ENCODE measurements at places on chromosomes 11 and 22. TPM values are rescaled to one million over a fixed set of nuclear protein-coding genes. Genes with fewer than 3 reads are reported as not detected.

BSCL2 gene
- 97.2 TPM for total RNA-seq

GGT5 gene
- 0.09 TPM for total RNA-seq

GRCh38 chr11:96869207-96869606, 479.4 kb downstream of the JRKL start:
- H3K27me3 ChIP-seq: no peaks in the 10 kb centered on the region
- H3K36me3 ChIP-seq: no peaks in the 10 kb centered on the region
- H3K4me1 ChIP-seq: no peaks in the 10 kb centered on the region

DNA sequence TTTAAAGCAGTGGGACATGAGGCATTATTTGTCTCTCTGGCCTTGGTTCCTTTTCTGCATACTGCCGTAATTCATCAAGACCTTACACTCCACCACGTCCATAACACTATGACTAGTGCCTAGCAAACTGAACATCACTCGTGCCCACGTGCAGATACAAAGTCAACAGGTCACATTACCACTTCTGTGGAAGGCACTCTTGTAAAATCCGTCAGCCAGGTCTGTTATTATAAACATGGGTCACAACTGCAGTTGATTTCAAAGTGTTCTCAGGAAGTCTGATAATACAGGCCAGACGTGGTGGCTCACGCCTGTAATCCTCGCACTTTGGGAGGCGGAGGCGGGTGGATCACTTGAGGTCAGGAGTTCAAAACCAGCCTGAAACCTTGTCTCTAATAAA, 14.1 kb downstream of the VSIG10L2 start:
- peaks cover 36% of the 10 kb centered on the region for H3K36me3 ChIP-seq
- H3K4me1 ChIP-seq: peaks cover 13% of the 10 kb centered on the region
- DNase-seq: no peak
- no peak overlapping the region for H3K27ac ChIP-seq

DNA sequence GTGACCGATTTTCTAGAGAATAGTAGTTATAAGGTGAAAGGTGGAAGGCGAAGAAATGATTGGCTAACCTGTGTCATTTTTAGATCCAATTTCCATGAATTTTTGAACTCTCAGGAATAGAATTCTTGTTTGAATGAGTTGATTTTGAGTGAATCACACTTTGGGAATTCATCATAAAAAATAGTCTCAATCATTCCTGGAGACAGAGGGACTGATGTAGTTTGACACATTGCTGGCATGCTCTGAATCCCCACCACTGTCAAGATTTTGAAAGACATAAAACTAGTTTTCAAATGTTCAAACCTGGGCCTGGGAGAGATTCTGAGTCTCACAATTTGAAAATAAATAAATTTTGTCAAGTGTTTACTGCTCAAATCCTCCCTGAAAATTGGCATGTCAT, 861.4 kb upstream of the RAG2 start:
- peaks cover 5% of the 10 kb centered on the region for H3K27me3 ChIP-seq
- no peak overlapping the region for H3K4me3 ChIP-seq
- H3K36me3 ChIP-seq: peaks cover 50% of the 10 kb centered on the region
- no peaks in the 10 kb centered on the region for H3K4me1 ChIP-seq
- no peak overlapping the region for H3K27ac ChIP-seq

GRCh38 chr11:108865406-108865805, 200.5 kb downstream of the DDX10 start:
- H3K27ac ChIP-seq: no peak overlapping the region
- no peaks in the 10 kb centered on the region for H3K36me3 ChIP-seq
- peaks cover 27% of the 10 kb centered on the region for H3K4me1 ChIP-seq
- H3K4me3 ChIP-seq: no peak overlapping the region
- no peaks in the 10 kb centered on the region for H3K27me3 ChIP-seq

CDKN1C gene
- total RNA-seq: 35.0 TPM

DNA sequence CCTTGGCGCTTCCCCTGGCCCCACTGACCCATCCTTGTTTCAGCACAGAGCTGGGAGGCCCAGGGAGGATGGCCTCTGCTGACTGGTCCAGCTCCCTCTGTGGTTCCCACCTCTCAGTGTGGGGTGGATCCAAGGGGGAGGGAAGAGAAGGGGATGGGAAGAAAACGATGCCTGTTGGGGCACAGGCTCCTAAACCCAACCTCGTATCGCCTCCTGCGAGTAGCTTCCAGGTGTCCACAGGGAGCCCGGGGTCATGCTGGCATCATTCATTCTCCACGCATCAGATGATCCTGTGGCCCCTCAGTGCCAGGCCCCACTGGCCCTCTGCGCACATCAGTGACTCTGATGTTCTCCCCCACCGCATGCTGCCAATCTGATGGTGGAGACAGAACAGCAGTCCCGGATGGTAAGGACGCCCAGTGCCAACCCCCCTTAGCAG, 5.1 kb downstream of the MYEOV start:
- H3K4me1 ChIP-seq: peaks cover 9% of the 10 kb centered on the region
- H3K27ac ChIP-seq: no peak overlapping the region
- no peaks in the 10 kb centered on the region for H3K27me3 ChIP-seq
- no peak for DNase-seq
- H3K4me3 ChIP-seq: no peak overlapping the region

GRCh38 chr11:119047205-119047604, 9.8 kb downstream of the HYOU1 start:
- no peak overlapping the region for H3K27ac ChIP-seq
- H3K36me3 ChIP-seq: peaks cover 61% of the 10 kb centered on the region
- H3K4me3 ChIP-seq: no peak overlapping the region
- no peak for DNase-seq
- peaks cover 7% of the 10 kb centered on the region for H3K4me1 ChIP-seq
- no peaks in the 10 kb centered on the region for H3K27me3 ChIP-seq

- H3K27ac ChIP-seq: no peak overlapping the region
- no peak for DNase-seq
- peaks cover 17% of the 10 kb centered on the region for H3K4me1 ChIP-seq
- H3K27me3 ChIP-seq: no peaks in the 10 kb centered on the region
- H3K4me3 ChIP-seq: no peak overlapping the region
Observed at GRCh38 chr11:70278994-70279393, 8.5 kb downstream of the PPFIA1 start.

C11orf68 gene
- 30.6 TPM for total RNA-seq

GRCh38 chr11:128723531-128723930, 29.7 kb downstream of the FLI1 start:
- peaks cover 20% of the 10 kb centered on the region for H3K27me3 ChIP-seq
- H3K4me1 ChIP-seq: peaks cover 46% of the 10 kb centered on the region
- H3K36me3 ChIP-seq: no peaks in the 10 kb centered on the region
- no peak for DNase-seq
- H3K4me3 ChIP-seq: no peak overlapping the region
- H3K27ac ChIP-seq: no peak overlapping the region
